ENCODE measurements at places on chromosomes 6 and 20. TPM values are rescaled to one million over a fixed set of nuclear protein-coding genes. Genes with fewer than 3 reads are reported as not detected.

ABHD16B gene
- 1.6 TPM for total RNA-seq

MOXD1 gene
- 5.5 TPM for total RNA-seq

DNA sequence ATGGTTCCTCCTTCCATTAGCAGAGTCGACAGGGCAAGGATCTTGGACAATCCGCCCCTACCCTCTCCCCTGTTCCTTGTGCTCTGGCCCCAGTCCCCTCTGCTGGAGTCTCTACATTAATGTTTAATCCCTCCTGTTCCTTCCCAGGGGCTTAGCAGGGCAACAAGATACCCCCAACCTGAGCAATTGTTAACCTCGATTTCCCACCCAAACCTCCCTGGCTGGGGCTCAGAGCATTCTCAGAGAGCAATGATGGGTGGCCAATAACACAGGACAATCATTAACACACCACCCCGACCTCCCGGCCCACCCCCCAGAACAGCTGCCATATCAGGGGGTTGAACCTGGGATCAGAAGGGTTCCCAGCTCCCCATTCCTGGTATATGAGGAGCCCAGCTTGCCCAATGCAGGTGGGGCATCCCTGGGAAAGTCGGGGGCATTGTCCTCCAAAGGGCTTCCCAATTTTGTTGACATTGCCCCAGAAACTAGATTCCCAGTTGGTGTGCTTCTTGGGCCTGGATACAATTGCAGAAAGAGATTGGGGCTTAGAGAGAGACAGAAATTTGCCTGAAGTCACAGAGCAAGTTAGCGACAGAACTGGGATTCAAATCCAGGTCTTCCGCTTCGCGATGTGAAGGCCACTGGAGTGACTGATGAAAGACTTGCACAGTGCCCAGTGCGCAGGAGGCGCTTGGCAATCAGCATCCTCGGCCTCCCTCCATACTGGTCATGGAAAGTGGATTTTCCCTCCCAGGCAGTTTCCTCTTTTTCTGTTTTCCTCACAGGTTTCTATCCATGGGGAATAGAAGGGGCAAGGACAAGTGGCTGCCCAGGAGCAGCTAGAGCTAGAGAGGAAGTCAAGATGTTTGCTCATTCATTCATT, 59.6 kb upstream of the TTPAL start:
- no peak for DNase-seq

GRCh38 chr6:79989641-79990040, 14.8 kb upstream of the TTK start:
- DNase-seq: no peak

- DNase-seq: no peak
Observed at GRCh38 chr6:33610067-33610466, 11.1 kb upstream of the ITPR3 start.

GRCh38 chr20:33672426-33673113, 1.7 kb downstream of the NECAB3 start:
- DNase-seq: no peak

GRCh38 chr20:49660912-49661311, 52.8 kb downstream of the B4GALT5 start:
- no peak for DNase-seq

- no peak for DNase-seq
Observed at GRCh38 chr6:144594585-144594984, 309.4 kb downstream of the UTRN start.

GRCh38 chr6:97423190-97423589, 140.2 kb upstream of the MMS22L start:
- no peak for DNase-seq

GRCh38 chr20:24318569-24319352, 150.7 kb upstream of the SYNDIG1 start:
- no peak for DNase-seq

Data from prostate gland (tissue), 2 donors.